Upper lobe of left lung (tissue), 6 donors: ENCODE measurements at places on chromosomes 11 and 22. TPM values are rescaled to one million over a fixed set of nuclear protein-coding genes. Genes with fewer than 3 reads are reported as not detected.

Gene TCN2
- total RNA-seq = 87.1 TPM

DNA sequence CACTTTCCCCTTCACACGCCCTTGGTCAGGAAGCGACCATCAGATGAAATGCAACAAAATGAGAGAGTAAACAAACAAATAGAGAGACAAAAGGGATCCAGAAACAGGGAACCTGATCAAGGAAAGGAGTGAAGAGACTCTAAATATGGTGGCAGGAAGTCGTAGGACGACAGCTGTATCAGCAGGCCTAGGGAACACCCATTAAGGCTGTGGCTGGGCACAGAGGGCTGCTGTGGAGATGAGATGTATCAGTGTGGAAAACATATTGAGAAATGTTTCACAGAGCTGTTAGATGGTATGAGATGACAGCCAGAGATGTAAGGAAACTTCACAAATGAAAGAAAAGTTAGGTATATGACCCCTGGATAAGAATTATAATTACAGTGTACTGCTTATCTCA, 155.8 kb upstream of the MTMR2 start:
- no peak overlapping the region for H3K27ac ChIP-seq
- no peak overlapping the region for H3K4me3 ChIP-seq
- no peaks in the 10 kb centered on the region for H3K27me3 ChIP-seq
- H3K36me3 ChIP-seq = no peaks in the 10 kb centered on the region

- no peak overlapping the region for H3K27ac ChIP-seq
- H3K4me3 ChIP-seq = no peak overlapping the region
Measured at GRCh38 chr11:112637876-112638275, 323.3 kb upstream of the NCAM1 start.

DNA sequence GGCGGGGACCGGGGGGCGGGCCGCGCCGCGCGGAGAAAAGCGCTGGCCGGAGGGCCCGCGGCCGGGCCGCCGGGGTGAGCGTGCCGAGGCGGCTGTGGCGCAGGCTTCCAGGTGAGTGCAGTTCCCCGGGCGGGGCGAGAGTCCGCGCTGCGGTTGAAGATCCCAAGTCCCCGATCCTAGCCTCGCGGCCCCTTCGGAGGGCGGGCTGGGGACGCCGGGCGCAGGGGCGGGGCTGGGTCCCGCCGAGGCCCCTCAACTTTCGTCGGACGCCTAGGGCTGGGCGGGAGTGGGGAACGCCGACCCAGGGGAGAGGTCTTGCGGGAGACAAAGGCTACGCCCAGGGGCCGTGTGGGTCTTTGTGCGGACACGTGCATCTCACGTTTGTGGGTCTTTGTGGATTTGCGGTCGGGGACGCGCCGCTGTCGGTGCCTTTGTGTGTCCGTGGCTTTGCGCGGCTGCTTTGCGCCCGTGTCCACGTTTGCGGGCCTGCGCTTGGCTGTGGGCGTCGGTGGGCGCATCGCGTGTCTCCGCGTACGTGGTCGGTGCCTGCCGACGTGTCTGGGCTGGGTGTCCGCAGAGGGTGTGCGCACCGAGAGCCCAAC, at the start of gene TSKU:
TSS of gene TSKU (plus strand) at position 63 of the 602 bp plus-strand sequence. CDS start 12,261 bp downstream, outside the sequence.
- peaks cover 2% of the 10 kb centered on the region for H3K27me3 ChIP-seq
- H3K36me3 ChIP-seq = no peaks in the 10 kb centered on the region
- no peak for DNase-seq
- peak within 1 kb of the TSS; percentile 79 for H3K27ac ChIP-seq

- H3K4me1 ChIP-seq = no peaks in the 10 kb centered on the region
- no peak for DNase-seq
- H3K36me3 ChIP-seq = no peaks in the 10 kb centered on the region
- H3K4me3 ChIP-seq = no peak overlapping the region
Measured at GRCh38 chr11:35963911-35964310, 20.0 kb downstream of the LDLRAD3 start.

Gene FBXO7
- 84.8 TPM for total RNA-seq
